ENCODE measurements at places on chromosomes 12 and 14.

DNA sequence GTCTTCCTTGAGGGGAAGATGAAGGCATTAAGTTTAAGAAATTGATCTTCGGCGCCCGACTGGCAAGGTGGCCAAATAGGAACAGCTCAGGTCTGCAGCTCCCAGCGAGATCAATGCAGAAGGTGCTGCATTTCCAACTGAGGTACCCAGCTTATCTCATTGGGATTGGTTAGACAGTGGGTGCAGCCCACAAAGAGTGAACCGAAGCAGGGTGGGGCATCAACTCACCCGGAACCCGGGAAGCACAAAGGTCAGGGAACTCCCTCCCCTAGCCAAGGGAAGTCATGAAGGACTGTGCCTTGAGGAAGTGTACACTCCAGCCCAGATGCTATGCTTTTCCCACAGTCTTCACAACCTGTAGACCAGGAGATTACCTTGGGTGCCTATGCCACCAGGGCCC lies 45.2 kb upstream of the AVPR1A start:
- no peak for DNase-seq

- DNase-seq = no peak
These were observed 103.4 kb downstream of the LGMN start for GRCh38 chr14:92644970-92645515.

- no peak for DNase-seq
These were observed 27.7 kb upstream of the KLRD1 start for GRCh38 chr12:10279937-10280336.

DNA sequence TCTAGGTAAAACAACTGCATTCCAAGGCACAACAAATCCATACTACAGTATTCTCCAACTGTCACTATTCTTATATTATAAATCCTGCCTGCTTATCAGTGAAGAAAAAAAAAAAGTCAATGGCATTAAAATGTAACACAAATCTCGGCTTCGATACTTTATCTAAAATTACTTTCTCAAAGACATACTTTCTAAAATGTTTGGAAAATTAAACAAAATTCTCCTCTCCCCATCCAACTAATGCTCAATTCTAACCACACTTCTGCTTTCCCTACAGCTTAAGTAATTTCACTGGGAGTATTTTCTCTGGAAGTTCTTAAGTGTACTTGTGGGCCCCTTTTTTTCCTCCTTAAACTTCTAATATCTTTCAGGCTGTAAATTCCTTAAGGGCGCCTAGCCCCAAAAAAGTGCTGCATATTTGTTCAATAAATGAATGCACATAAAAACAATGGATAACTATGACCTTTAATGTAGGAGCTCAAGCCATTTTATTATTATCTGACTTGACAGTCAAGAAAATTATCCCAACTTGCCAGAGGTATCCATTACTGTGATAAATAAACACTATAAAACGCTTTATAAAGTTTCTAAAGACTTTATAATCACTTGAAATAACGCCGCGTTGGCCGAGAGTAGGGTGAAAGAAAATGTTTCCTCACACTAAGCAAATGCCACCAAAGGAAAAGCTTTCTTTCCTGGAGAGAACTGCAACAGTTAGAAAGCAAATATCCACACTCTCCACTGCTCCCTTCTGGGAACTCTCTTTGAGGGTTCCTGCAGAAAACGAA lies 977 bp downstream of the HEATR5A start:
- no peak for DNase-seq

Data from CD4-positive, alpha-beta T cell treated with Interleukin-6 at 100 ng/mL for 8 hours (primary cell).